ENCODE measurements at places on chromosomes 11 and 22. TPM values are rescaled to one million over a fixed set of nuclear protein-coding genes. Genes with fewer than 3 reads are reported as not detected.

The MORC2 gene
- 31.3 TPM for total RNA-seq

The FOLR1 gene
- total RNA-seq, result not detected

The CBLIF gene
- not detected for total RNA-seq

The OR52E8 gene
- total RNA-seq, result not detected

The TPH1 gene
- total RNA-seq, result 0.21 TPM

The MIOX gene
- 0.40 TPM for total RNA-seq

The POTEH gene
- total RNA-seq, result not detected

The UBQLN3 gene
- not detected for total RNA-seq

The DCHS1 gene
- total RNA-seq, result 0.23 TPM

The NRGN gene
- total RNA-seq, result 6.1 TPM

The DRAP1 gene
- 240 TPM for total RNA-seq

The SMC1B gene
- 2.1 TPM for total RNA-seq

The P2RY6 gene
- total RNA-seq, result not detected

The PPM1F gene
- 15.3 TPM for total RNA-seq

The FAR1 gene
- 65.3 TPM for total RNA-seq

The ADAMTS15 gene
- 0.08 TPM for total RNA-seq

The TMEM9B gene
- total RNA-seq, result 30.9 TPM

The APOBEC3A gene
- total RNA-seq, result not detected

The ZFTA gene
- 4.5 TPM for total RNA-seq

The SCGB1D2 gene
- not detected for total RNA-seq

The PNPLA5 gene
- total RNA-seq, result not detected

The CRYBA4 gene
- total RNA-seq, result not detected

The MMP12 gene
- not detected for total RNA-seq

The MMP7 gene
- not detected for total RNA-seq

The PKNOX2 gene
- not detected for total RNA-seq

The MS4A3 gene
- total RNA-seq, result not detected

The ENTHD1 gene
- not detected for total RNA-seq

The RAB3IL1 gene
- not detected for total RNA-seq

The H19 gene
- not detected for total RNA-seq

The C11orf21 gene
- 43.2 TPM for total RNA-seq

The ISX gene
- not detected for total RNA-seq

The NRIP3 gene
- 0.47 TPM for total RNA-seq

The GAB4 gene
- total RNA-seq, result not detected

The IFITM1 gene
- 1,265 TPM for total RNA-seq

The HOATZ gene
- not detected for total RNA-seq

The SNAP29 gene
- 32.3 TPM for total RNA-seq

The RASL10A gene
- total RNA-seq, result 1.6 TPM

The CNGA4 gene
- total RNA-seq, result 0.16 TPM

The CEND1 gene
- 0.61 TPM for total RNA-seq

The MYRF gene
- 2.9 TPM for total RNA-seq

The KRTAP5-11 gene
- total RNA-seq, result not detected

The TRIM34 gene
- total RNA-seq, result 12.3 TPM

The CYP2D6 gene
- 3.6 TPM for total RNA-seq

The CYTH4 gene
- 114 TPM for total RNA-seq

The OTOG gene
- not detected for total RNA-seq

The TEAD1 gene
- total RNA-seq, result 0.05 TPM

The DAGLA gene
- total RNA-seq, result not detected

The OR4C16 gene
- not detected for total RNA-seq

The OR2D2 gene
- not detected for total RNA-seq

The UPK3A gene
- not detected for total RNA-seq

The DYNC2H1 gene
- 1.6 TPM for total RNA-seq

The APOL5 gene
- total RNA-seq, result not detected

Measured in activated CD8-positive, alpha-beta T cell treated with anti-CD3 and anti-CD28 coated beads, Interleukin-2, amount 10 ng/mL, durations not matched to agents 7 days and 5 days (primary cell).